ENCODE measurements at places on chromosomes 5 and 9.
A peak's percentile ranks its signal among the peaks of the same experiment; 100 is the strongest.

DNA sequence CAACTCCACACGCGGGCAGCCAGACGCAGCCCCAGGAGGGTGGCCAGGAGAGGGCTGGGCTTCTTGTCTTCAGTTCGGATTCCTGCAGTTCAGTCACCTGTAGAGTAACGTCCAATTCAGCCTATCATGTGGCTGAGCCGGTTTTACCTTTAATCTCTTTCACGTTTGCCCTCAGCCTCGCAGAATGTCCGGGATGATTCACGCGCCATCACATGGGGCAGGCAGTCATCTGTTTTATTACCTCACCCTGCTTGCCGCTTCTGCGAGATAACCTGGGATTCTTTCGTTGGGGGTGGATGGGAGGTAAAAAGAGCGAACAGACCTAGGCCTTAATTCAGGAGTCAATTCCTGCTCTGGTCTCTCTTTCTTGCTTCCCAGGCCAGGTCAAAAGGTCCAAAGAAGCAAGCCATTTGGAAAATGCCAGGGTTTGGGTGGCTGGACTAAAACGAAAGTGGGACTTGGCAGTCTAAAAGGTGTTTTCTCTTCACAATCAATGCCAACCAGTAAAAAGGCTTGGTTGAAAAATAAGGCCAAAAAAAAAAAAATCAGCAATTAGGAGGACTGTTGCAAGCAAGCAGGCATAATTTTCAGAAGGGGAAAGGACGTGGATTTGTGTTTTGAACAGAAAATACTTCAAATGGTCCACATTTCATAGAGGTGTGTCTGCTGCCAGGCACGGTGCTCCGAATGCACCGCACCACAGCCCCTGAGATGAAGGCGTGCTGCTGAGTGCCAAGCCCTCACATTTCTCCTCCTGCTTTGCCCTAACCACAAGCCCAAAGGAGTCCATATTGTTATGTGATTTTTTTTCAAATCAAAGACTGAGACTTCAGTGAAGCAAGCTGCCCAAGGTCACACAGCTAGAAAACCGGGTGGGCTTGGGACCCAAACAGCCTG lies 2.8 kb upstream of the WWC1 start:
- DNase-seq, result no peak

GRCh38 chr9:106621313-106622163 lies 241.4 kb upstream of the ZNF462 start:
- peak; percentile 45 for DNase-seq

DNA sequence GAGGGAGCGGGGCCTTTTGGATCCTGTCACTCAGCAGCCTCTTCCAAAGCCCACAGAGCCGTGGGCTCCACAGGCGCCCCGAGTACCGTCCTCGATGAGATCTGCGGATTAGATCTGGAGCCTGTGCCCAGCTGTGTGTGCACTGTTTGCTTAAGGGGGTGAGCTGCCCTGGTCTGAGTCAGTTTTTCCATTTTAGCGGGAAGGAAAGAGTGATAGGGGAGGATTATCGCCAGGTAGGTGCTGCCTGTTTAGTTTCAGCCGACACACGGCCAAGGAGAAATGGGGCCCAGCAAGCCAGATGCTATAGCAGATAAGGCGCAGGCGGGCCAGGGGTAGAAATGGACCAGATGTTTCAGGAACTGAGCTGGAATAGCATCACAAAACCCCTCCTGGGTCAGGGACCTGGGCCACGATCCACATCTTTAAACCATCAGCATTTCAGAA lies 18.1 kb downstream of the COL5A1 start:
- no peak for DNase-seq

- DNase-seq, result no peak
Observed at GRCh38 chr9:89850631-89851325, 246.0 kb downstream of the GADD45G start.

GRCh38 chr5:351084-351920 lies 29.8 kb downstream of the AHRR start:
- no peak for DNase-seq

DNA sequence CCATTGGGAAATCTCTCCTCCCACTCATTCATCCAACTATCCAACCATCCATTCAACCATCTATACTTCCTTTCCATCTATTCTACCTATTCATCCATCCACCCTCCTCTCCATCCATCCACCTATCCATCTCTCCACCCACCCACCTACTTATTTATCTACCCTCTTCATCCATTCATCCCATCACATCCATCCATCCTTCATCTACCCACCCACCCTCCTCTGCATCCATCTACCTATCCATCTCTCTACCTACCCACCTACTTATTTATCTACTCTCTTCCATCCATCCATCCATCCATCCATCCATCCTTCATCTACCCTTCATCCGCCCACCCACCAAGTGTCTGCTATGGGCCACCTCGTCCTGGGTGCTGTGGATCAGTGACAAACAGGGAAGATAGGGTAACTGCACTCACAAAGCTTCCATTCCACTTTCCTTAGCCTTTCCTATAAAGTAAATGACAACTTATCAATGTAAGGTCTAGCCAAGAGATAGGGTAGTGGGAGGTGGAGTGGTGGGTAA lies 96.8 kb upstream of the PANK3 start:
- DNase-seq, result no peak

GRCh38 chr9:113623851-113624485 lies 160.4 kb downstream of the RGS3 start:
- no peak for DNase-seq

- no peak for DNase-seq
Observed at GRCh38 chr9:96038914-96039313, 163.4 kb downstream of the ERCC6L2 start.

GRCh38 chr5:89758146-89758545 lies 651.4 kb downstream of the CETN3 start:
- DNase-seq, result no peak

DNA sequence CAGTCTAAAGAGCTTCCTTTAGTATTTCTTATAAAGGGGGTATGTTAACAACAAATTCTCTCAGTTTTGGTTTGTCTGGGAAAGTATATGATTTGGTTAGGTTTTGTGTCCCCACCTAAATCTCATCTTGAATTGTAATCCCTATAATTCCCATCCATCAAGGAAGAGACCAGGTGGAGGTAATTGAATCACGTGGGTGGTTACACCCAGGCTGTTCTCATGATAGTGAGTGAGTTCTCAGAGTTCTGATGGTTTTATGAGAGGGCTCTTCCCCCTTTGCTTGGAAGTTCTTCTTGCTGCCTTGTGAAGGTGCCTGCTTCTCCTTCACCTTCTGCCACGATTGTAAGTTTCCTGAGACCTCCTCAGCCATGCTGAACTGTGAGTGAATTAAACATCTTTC lies 109.1 kb downstream of the MACIR start:
- DNase-seq, result no peak

DNA sequence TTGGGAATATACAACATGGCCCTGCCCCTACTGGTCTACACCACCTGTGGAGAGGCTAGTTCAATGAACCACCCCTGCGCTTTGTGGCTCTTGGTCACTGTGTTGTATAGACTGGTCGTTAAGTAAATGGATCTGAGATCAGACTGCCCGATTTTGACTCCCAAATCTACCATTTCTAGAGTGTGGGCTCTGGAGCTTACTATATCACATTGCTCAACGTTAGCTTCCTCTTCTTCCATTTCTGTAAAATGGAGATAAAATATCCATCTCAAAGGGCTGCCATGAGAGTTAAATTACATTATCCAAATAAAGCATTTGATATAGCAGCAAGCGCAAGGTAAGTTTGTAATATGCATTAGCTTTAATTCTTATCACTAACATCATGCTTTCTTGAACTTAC lies 52.7 kb upstream of the IFNK start:
- DNase-seq, result no peak

- no peak for DNase-seq
Observed at GRCh38 chr5:56633950-56634349, 181.4 kb upstream of the MAP3K1 start.

DNA sequence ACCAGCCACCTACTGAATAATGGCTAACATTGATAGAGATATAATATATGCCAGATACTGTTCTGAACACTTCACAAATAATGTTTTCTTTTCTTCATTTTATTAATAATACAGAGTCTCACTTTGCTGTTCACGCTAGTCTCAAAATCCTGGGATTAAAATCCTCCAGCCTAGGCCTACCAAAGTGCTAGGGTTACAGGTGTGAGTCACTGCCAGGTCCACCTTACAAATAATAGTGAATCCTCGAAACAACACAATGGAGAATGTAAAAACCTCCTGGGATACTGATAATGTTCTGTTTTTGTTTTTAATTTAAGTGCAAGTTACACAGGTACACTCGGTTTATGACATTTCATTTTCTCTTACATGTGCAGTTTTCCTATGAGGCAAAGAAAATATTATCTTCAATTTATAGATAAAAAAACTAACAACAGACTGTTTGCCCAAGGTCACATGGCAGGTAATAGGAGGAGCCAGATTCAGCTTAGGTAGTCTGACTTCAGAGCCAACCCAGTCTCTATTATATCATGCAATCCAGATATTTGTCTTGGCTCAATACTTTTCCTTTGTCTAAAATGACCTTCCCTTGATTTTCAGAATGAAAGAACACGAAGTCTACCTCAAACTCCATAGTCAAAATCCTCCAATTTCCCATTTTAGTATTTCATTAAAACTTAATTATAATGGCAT lies 7.8 kb downstream of the ZFR start:
- no peak for DNase-seq

DNA sequence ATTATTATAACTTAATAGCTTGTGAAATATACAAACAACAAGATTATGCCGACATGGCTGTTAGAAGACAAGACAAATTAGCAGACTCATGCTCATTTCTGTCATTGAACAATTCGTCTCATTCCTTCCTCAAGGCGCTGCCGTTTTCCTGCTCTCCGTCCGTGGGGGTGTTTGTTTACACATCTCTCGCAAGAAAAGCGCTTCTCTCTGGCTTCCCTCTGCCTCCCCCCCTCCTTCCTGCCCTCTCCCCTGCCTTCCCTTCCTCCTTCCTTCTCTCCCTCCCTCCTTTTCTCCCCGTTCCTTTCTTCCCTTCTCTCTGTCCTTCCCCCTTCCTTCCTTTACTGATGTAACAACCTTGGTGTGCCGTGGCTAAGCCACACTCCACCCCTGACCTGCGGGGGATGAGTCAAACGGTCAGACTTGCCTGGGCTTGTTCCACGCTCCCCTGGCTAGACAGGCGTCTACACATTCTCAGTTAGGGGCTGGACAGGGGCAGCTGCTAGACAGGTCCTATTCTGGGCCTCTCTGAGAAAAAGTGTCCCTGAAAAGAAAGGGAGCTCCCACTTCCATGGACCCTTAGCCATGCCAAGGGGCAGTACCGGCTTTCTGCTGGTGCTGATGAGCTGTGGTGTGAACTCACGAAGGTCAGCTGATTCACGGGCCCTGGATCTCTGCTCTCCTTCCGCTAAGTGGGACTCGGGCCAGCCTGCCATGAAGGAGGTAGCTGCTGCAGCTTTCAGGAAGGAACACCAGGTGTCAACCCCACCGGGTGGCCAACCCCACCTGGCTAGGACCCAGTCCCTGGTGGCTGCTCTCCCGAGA lies 32.0 kb upstream of the SPTLC1 start:
- DNase-seq, result no peak

DNA sequence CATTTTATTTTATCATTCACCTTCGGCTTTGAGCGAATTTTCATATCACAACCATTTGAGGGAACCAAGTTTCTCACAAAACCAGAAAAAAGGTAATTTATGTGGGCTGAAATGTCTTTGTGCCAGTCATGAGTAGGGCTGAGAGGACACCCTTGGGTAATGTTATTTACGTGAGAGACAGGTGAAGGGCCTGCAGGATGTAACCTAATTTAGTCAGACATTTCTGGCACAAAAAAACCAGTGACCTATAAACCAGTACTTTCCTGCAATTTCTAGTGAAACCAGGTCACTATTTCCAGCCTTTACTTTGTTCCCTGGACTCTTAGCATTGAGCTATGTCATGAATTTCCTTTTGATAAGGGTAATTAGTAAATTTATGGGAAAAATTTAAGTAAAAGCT lies 17.2 kb upstream of the CCDC112 start:
- DNase-seq, result no peak

- DNase-seq, result peak; percentile 20
Observed at GRCh38 chr5:78638423-78638822, 10.1 kb downstream of the LHFPL2 start.

DNA sequence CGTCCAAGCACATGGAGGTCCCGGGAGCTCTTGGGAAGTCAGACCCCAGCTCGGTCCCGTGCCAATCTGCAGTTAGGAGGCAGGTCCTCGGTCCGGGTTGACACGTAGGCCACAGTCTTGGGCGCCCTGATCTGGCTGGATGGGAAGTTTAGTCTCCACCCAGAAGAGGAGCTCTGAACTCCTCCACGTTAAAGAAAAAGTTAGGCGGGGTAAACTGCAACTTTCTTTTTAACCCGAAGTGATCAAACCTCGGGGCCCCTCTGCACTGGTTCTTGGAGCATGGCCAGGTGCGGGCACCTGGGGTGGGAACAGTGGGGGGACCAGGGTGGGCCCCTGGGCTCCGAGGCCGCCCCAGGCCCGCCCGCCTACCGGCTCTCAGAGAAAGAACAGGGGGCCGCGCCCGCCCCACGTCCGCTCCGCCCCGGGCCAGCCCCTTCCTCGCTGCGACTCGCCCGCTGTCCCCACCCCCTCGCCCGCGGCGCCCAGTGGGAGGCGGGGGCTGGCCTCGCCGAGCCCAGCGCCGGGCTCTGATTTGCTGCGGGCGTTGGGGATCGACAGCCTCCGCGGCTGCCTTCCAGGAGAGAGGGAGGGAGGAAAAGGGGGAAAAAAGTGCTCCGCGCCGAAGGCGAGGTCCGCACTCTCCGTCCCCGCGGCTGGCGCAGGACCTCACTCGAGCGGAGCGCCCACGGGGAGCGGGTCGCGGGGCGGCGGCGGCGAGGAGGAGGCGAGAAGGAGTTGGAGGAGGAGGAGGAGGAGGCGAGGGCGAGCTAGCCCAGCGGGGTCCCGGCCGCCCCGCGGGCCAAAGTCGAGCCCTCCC lies at the start of gene COL5A1:
TSS of gene COL5A1 (plus strand) at position 631 of the 817 bp plus-strand sequence. CDS start 385 bp downstream, outside the sequence.
- peak; percentile 44 for DNase-seq

- DNase-seq, result no peak
Observed at GRCh38 chr9:111938427-111938800, 41.8 kb downstream of the UGCG start.

GRCh38 chr9:137127301-137128157 lies 11.4 kb upstream of the GRIN1 start:
- DNase-seq, result no peak

GRCh38 chr5:107968406-107968843 lies 297.7 kb upstream of the EFNA5 start:
- no peak for DNase-seq

GRCh38 chr9:133600739-133601138 lies 8.4 kb downstream of the FAM163B start:
- DNase-seq, result no peak

GRCh38 chr9:93597871-93598646 lies 21.7 kb downstream of the PHF2 start:
- DNase-seq, result no peak

GRCh38 chr5:172849606-172850453 lies 15.8 kb downstream of the ERGIC1 start:
- no peak for DNase-seq

- no peak for DNase-seq
Observed at GRCh38 chr5:96229188-96229587, 203.9 kb downstream of the PCSK1 start.

GRCh38 chr5:137098663-137099062 lies 400.5 kb downstream of the SPOCK1 start:
- no peak for DNase-seq

GRCh38 chr9:93669116-93669957 lies 93.0 kb downstream of the PHF2 start:
- no peak for DNase-seq

- DNase-seq, result no peak
Observed at GRCh38 chr5:149824120-149824519, 94.0 kb downstream of the PPARGC1B start.
